Endothelial cell (in vitro differentiated cells): ENCODE measurements at places on chromosomes 11 and 22.

GRCh38 chr22:39383841-39384625, 15.5 kb upstream of the TAB1 start:
- no peaks in the 10 kb centered on the region for H3K36me3 ChIP-seq
- H3K27me3 ChIP-seq = peaks cover 2% of the 10 kb centered on the region
- DNase-seq = no peak
- H3K27ac ChIP-seq = no peak overlapping the region

- no peak for DNase-seq
- peaks cover 8% of the 10 kb centered on the region for H3K27me3 ChIP-seq
- peaks cover 25% of the 10 kb centered on the region for H3K36me3 ChIP-seq
- no peak overlapping the region for H3K4me3 ChIP-seq
- H3K27ac ChIP-seq = no peak overlapping the region
These were observed 23.0 kb downstream of the C22orf23 start for GRCh38 chr22:37930270-37930951.

DNA sequence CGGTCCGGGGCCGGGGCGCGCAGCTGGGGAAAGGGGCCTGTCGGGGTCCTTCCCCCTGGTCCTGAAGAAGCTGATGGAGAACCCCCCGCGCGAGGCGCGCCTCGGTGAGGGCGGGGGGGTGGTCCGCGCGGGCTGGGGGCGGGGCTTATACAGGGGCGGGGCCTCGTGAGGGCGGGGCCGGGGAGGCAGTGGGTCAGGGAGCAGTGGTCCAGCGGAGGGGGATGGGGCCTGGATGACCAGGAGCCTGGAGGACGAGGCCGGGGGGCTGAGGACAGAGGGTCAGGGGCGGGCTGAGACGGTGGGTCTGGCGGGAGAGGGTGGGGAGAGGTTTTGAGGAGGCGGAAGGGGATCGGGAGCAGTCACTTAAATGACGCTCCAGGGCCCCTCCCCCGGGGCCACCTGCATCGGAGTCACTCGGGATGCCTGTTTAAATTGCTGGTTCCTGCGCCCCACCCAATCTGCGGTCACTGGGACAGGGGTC, 396 bp downstream of the TEF start:
- no peak overlapping the region for H3K27ac ChIP-seq
- H3K4me3 ChIP-seq = peak overlapping the region; percentile 83
- no peaks in the 10 kb centered on the region for H3K36me3 ChIP-seq

GRCh38 chr11:103826856-103827255, 209.6 kb upstream of the DDI1 start:
- DNase-seq = no peak
- no peak overlapping the region for H3K27ac ChIP-seq
- H3K36me3 ChIP-seq = no peaks in the 10 kb centered on the region
- no peaks in the 10 kb centered on the region for H3K4me1 ChIP-seq
- H3K27me3 ChIP-seq = peaks cover 5% of the 10 kb centered on the region

GRCh38 chr11:17393472-17393871, 5.0 kb upstream of the KCNJ11 start:
- DNase-seq = no peak
- no peak overlapping the region for H3K27ac ChIP-seq
- H3K4me1 ChIP-seq = no peaks in the 10 kb centered on the region
- H3K27me3 ChIP-seq = peaks cover 10% of the 10 kb centered on the region
- H3K36me3 ChIP-seq = no peaks in the 10 kb centered on the region

- peaks cover 8% of the 10 kb centered on the region for H3K27me3 ChIP-seq
- H3K4me1 ChIP-seq = peaks cover 9% of the 10 kb centered on the region
- no peak overlapping the region for H3K4me3 ChIP-seq
- peaks cover 24% of the 10 kb centered on the region for H3K36me3 ChIP-seq
These were observed 84.5 kb downstream of the BCR start for GRCh38 chr22:23264610-23265367.

GRCh38 chr11:60953781-60954180, 1.8 kb upstream of the SLC15A3 start:
- DNase-seq = no peak
- peaks cover 3% of the 10 kb centered on the region for H3K4me1 ChIP-seq
- no peak overlapping the region for H3K27ac ChIP-seq
- H3K4me3 ChIP-seq = no peak overlapping the region
- H3K36me3 ChIP-seq = no peaks in the 10 kb centered on the region

- no peak for DNase-seq
- no peak overlapping the region for H3K27ac ChIP-seq
- H3K4me1 ChIP-seq = no peaks in the 10 kb centered on the region
These were observed 76.9 kb downstream of the DKK3 start for GRCh38 chr11:11931461-11932055.

- H3K27me3 ChIP-seq = no peaks in the 10 kb centered on the region
- no peaks in the 10 kb centered on the region for H3K4me1 ChIP-seq
- H3K4me3 ChIP-seq = no peak overlapping the region
- H3K27ac ChIP-seq = no peak overlapping the region
- no peak for DNase-seq
These were observed 13.4 kb upstream of the HYLS1 start for GRCh38 chr11:125873881-125874555.

- no peaks in the 10 kb centered on the region for H3K36me3 ChIP-seq
- H3K27ac ChIP-seq = peak within 1 kb of the TSS; percentile 78
- peak within 1 kb of the TSS; percentile 92 for H3K4me3 ChIP-seq
- peak; percentile 59 for DNase-seq
These were observed at the start of gene EMID1 for GRCh38 chr22:29205594-29206371. Gene EMID1 (plus strand): TSS chr22:29205896. CDS start chr22:29206039, 143 bp downstream.

- no peak overlapping the region for H3K27ac ChIP-seq
- peaks cover 7% of the 10 kb centered on the region for H3K4me1 ChIP-seq
- H3K36me3 ChIP-seq = no peaks in the 10 kb centered on the region
These were observed 16.7 kb upstream of the SYT12 start for GRCh38 chr11:67006029-67006884.

DNA sequence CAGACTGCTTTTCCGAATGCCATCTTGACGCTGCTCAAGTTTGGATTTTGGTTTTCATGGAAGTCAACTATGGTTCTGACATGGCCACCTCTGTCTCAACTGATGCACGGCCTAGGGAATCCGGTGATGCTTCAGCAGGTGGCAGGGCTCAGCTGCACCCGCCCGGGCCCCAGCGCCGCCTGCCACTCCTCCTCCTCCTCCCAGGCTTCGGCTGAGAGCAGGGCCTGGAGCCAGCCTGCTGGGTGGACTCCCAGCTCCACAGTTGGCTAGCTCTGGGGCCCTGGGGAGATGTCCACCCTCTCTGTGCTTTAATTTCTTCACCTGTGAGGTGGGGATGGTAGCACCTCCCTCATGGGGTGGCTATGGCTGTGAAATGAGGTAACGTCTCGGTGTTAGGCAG, 20.3 kb upstream of the NFAM1 start:
- no peak overlapping the region for H3K4me3 ChIP-seq
- H3K36me3 ChIP-seq = no peaks in the 10 kb centered on the region
- H3K27ac ChIP-seq = no peak overlapping the region

GRCh38 chr22:47337161-47337621, 574.7 kb downstream of the TBC1D22A start:
- DNase-seq = no peak
- H3K36me3 ChIP-seq = peaks cover 13% of the 10 kb centered on the region
- H3K4me1 ChIP-seq = no peaks in the 10 kb centered on the region
- H3K27me3 ChIP-seq = peaks cover 6% of the 10 kb centered on the region
- no peak overlapping the region for H3K4me3 ChIP-seq
- H3K27ac ChIP-seq = no peak overlapping the region

DNA sequence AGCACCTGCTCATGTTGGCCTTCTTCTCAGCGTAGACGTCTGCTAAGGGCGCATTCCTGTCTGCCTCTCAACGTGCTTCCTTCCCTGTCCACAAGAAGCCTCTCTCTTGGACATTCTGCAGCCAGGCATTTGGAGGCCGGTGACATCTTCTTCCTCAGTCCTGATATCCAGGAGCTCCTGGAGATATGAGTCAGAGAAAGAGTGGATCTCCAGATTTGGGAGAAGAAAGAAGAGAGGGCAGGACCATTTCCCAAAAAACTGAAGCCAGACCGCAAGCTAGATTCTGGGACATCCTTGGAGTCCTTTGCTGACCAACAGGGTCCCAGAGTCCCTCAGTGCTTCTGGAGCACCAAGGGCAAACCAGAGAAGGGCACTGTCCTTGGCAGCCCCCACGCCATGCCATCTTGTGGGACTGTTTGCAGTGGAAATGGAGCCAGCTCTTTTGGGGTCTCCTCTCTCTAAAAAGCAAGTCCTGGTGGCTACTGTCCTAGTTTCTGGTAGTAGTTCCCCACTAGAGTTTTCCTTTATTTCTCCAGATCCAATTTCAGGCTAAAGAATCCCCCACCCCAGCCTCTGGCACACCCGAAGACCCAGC, 36.1 kb upstream of the SYT13 start:
- no peaks in the 10 kb centered on the region for H3K4me1 ChIP-seq
- DNase-seq = no peak
- no peak overlapping the region for H3K4me3 ChIP-seq

DNA sequence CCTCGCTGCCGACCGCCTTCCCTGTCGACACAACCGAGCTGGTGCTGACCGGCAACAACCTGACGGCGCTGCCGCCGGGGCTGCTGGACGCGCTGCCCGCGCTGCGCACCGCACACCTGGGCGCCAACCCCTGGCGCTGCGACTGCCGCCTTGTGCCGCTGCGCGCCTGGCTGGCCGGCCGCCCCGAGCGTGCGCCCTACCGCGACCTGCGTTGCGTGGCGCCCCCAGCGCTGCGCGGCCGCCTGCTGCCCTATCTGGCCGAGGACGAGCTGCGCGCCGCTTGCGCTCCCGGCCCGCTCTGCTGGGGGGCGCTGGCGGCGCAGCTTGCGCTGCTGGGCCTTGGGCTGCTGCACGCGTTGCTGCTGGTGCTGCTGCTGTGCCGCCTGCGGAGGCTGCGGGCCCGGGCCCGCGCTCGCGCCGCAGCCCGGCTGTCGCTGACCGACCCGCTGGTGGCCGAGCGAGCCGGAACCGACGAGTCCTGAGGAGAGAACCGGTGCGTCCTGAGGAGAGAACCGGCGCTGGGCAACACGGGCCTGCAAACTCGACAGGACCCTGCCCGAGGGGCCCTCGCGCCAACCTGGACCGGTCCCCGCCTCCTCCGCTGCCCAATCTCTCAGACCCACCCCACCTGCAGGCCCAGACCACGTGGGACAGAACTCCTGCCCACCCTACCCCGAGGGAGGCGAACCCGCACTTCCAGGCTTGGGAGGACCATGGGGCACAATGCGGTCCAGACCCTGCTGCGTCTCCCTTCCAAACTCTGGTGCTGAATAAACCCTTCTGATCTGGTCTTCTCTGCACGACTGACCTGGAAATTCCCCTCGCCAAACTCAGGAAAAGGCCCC, 866 bp downstream of the GP1BB start:
- peak overlapping the region; percentile 36 for H3K27ac ChIP-seq
- H3K4me1 ChIP-seq = peaks cover 20% of the 10 kb centered on the region
- peak; percentile 83 for DNase-seq
- H3K36me3 ChIP-seq = peaks cover 17% of the 10 kb centered on the region
- H3K4me3 ChIP-seq = peak overlapping the region; percentile 59

GRCh38 chr11:76495019-76495418, 50.2 kb downstream of the EMSY start:
- peaks cover 22% of the 10 kb centered on the region for H3K36me3 ChIP-seq
- no peak overlapping the region for H3K27ac ChIP-seq
- no peak overlapping the region for H3K4me3 ChIP-seq
- no peak for DNase-seq
- H3K4me1 ChIP-seq = peaks cover 2% of the 10 kb centered on the region

GRCh38 chr11:625636-626268, 997 bp upstream of the CDHR5 start:
- DNase-seq = no peak
- H3K27ac ChIP-seq = no peak overlapping the region
- H3K4me3 ChIP-seq = no peak overlapping the region
- peaks cover 8% of the 10 kb centered on the region for H3K4me1 ChIP-seq

DNA sequence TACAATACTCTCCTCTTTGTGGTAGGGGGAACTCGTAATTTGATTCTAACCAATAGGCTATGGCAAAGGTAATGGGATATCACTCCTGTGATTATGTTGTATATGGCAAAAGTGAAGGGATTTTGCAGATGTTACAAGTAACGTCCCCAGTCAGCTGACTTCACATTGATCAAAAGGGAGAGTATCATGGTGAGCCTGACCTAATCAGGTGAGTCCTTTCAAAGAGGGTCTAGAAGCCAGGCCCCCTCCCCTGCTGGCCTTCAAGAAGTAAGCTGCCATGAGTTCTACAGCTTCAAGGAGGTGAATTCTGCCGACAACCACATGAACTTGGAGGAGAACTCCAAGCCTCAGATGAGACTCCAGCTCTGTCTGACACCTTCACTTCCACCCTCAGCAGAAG, 20.0 kb downstream of the TBRG1 start:
- no peak overlapping the region for H3K4me3 ChIP-seq
- H3K4me1 ChIP-seq = peaks cover 10% of the 10 kb centered on the region
- peaks cover 2% of the 10 kb centered on the region for H3K27me3 ChIP-seq
- DNase-seq = no peak
- peaks cover 13% of the 10 kb centered on the region for H3K36me3 ChIP-seq

GRCh38 chr11:126158054-126158791, 53.2 kb downstream of the RPUSD4 start:
- no peak for DNase-seq
- no peaks in the 10 kb centered on the region for H3K36me3 ChIP-seq
- H3K27ac ChIP-seq = no peak overlapping the region
- H3K27me3 ChIP-seq = peaks cover 12% of the 10 kb centered on the region

DNA sequence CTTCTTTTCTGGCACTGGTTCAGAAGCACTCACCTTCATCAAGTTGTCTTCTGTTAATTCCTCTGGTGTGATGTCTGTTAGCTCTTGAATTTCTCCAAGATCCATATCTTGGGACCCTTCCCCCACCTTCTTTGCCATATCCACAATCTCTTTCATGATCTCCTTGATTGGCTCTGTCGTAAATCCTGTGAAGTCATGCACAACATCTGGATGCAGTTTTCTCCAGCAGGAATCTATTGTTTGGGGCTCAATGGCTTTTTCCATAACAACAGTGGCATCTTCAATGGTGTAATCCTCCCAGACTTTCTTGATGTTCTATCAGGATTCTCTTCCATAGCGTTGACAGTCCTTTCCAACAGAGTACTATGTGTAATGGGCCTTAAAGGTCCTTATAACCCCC, 96.9 kb downstream of the CSTPP1 start:
- H3K27me3 ChIP-seq = no peaks in the 10 kb centered on the region
- no peaks in the 10 kb centered on the region for H3K36me3 ChIP-seq
- H3K4me1 ChIP-seq = peaks cover 2% of the 10 kb centered on the region
- no peak for DNase-seq

DNA sequence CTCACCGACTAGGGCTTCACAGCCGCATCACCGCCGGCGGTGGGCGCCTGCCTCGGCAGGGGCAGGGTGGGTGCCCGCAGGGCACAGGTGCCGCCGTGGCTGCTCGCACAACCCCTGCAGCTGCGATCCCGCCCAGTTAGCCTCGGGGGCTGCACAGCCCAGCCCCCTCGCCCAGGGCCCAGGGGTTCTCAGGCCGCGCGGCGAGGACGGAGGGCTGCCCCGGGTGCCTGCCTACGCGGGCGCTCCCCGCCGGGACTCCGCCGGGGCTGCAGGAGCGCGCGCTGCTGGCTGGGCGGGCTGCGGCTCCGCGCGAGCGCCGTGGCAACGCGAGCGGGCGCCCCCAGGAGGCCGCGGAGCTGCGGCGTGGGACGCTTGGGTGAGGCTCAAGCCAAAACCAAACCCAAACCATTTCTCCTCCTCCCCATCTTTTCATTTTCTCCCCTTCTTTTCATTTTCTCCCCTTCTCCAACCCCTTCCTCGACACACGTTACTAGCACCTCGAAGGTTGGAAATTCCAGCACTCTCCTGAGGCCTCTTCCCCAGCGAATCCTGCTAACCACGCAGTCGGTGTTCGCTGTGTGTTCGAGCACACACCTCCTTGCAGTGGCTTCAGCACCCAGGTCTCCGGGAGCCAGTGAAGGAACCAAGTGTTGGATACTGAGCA, at the start of gene MICAL3:
Gene MICAL3 (minus strand): TSS at position 286 of the 664 bp plus-strand sequence. CDS start 117,749 bp downstream, outside the sequence.
- H3K4me3 ChIP-seq = peak within 1 kb of the TSS; percentile 89
- H3K27ac ChIP-seq = no peak within 1 kb of the TSS
- peak; percentile 73 for DNase-seq
- H3K36me3 ChIP-seq = no peaks in the 10 kb centered on the region
- peaks cover 6% of the 10 kb centered on the region for H3K4me1 ChIP-seq

- no peak overlapping the region for H3K27ac ChIP-seq
- H3K36me3 ChIP-seq = peaks cover 2% of the 10 kb centered on the region
- H3K4me3 ChIP-seq = no peak overlapping the region
- H3K27me3 ChIP-seq = peaks cover 5% of the 10 kb centered on the region
These were observed 2.9 kb downstream of the ALDH3B1 start for GRCh38 chr11:68012843-68013610.
